H9 (cell line): ENCODE measurements at places on chromosomes 2 and 18.

DNA sequence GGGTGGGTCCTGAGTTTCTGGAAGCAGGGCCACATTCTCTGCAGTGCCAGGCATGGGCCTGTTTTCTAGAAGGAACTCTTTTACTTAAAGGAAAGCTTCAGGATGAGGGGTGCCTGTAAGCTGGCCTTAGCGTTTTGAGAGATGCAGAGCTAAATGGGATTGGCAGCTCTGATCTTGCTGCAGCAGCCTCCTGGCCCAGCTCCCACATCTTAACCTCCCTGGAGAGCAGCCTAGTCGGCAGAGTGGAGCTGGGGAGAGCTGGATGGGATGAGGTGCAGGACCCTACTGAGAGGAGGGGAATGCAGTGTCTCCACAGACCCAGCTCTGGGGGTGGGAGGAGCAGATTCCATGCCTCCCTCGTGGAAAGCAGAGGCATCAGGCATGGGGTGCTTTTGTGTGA lies 52.0 kb downstream of the TMEM17 start:
- no peak for DNase-seq

DNA sequence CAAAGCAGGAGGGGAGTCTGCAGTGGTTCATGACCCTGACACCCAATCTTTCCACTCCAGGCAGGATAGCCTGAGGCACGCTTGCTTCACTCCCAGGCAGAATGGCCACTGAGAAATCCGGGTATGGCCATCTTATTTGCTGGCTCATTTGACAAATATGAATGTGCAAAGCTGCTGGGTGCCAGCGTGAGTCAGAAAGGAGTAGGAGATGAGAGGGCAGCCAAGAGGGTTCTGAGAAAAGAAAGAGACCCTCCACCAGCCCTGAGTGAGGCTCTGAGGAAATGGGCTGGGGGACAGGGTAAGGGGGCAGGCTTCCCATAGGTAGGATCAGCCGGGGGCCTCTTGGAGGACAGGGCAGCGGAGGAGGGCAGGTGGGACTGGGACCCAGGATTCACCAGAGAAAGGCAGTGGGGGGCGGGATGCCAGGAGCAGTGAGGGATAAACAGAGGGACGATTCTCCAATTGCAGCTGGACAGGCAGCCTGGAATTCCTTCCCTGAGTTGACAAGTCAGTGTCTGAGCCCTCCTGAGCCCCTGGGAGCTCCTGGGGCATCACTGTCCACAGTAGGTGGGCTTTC lies 15.2 kb downstream of the RAMP1 start:
- DNase-seq, result no peak

GRCh38 chr2:170420961-170421687 lies 243.2 kb downstream of the MYO3B start:
- DNase-seq, result no peak

GRCh38 chr18:23269928-23270327 lies 134.6 kb downstream of the CABLES1 start:
- no peak for DNase-seq

- DNase-seq, result no peak
These were observed 211.5 kb upstream of the RAB6C start for GRCh38 chr2:129768036-129768386.

- DNase-seq, result peak; percentile 84
These were observed at the start of gene DTNB for GRCh38 chr2:25673300-25674076. TSS of gene DTNB (minus strand) at chr2:25673577. CDS start at chr2:25652660, 20,917 bp downstream.

GRCh38 chr2:171365232-171365631 lies 68.6 kb downstream of the METTL8 start:
- DNase-seq, result no peak

DNA sequence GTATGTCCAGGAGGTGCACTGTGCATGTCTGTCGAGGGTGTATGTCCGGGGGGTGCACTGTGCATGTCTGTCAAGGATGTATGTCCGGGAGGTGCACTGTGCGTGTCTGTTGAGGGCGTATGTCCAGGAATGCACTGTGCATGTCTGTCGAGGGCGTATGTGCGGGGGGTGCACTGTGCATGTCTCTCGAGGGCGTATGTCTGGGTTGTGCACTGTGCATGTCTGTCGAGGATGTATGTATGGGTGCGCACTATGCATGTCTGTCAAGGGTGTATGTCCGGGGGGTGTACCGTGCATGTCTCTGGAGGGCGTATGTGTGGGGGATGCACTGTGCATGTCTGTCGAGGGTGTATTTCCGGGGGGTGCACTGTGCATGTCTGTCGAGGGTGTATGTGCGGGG lies 249.3 kb upstream of the MYT1L start:
- no peak for DNase-seq

- DNase-seq, result no peak
These were observed 448.2 kb downstream of the METTL4 start for GRCh38 chr18:2123077-2123476.

GRCh38 chr2:66850376-66850775 lies 415.5 kb downstream of the MEIS1 start:
- no peak for DNase-seq

DNA sequence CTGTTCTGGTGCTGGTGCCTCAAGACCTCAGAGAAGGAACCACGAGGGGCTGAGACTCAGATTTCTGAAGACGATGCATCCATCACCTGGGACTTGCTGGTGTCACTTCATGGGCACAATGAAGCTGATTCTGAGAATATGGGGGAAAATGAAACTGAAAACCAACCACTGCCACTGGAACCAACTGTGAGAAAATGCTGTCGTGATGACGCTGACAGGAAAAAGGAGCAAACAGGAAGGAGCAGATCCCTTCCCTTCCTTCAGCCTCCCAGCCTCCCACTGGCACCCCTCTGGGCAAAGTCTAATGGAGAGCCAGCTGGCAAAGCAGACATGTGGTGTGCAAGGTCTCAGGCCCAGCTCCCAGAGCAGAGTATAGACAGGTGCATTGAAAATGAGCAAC lies 109.7 kb downstream of the FOXI3 start:
- no peak for DNase-seq

DNA sequence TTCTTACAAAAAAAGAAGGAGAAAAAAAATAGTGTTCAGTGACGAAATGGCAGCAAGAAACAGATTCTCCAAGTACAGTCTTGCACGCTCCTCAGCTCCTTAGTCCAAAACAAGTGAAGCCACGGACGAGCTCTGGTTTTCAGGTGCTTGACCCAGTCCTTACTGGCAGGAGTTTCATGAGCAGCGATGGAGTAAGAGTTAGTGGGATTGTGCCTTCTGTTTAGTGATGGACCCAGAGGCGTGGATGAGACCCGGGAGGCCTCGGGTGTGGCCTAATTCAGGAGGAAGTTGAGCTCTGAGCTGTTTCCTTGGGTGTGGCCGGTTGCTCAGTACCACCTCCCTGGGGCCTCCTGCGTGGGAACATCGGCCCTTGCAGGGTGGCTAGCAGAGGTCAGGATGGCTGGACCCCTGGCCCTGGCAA lies 52.0 kb downstream of the KIF5C start:
- DNase-seq, result no peak

DNA sequence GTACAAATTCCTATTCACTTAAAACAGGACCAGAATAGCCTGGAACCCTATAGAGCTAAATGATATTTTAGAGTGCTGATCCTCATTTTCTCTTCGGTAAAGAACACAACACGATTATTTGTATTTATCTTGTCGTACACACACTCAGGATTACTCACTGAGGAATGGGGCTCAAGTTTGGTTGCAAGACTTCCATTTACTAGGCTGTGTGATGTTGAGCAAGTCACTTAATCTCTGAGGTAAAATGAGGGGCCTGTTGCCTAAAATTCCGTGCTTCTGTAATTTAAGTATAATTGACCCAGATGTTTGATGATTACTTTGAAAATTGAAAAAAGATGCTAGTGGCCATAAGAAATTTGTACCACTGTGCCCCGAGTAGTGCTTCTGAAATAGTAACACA lies 42.6 kb upstream of the MAP4K3 start:
- no peak for DNase-seq

GRCh38 chr2:142675398-142675797 lies 202.1 kb upstream of the KYNU start:
- DNase-seq, result no peak

DNA sequence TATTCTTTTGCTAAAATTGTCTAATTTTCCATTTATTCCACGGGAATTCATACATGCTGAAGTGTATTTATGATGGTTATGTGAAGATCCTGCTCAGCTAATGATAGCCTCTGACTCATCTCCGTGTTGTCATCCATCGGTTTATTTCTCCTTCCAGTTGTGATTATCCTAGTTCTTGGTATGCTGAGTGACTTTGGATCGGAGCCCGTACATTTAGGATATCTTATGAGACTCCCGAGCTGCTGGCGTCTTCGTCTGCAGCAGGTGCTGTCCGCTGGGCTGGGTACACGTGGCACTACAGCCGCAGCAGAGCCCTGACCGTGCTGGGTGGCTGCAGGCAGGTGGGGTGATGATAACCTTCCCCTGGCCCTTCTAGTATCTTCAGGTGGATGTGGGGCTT lies 40.1 kb upstream of the GALR1 start:
- DNase-seq, result no peak

GRCh38 chr2:31269087-31269486 lies 35.1 kb downstream of the EHD3 start:
- DNase-seq, result no peak

GRCh38 chr2:119266091-119266589 lies 42.5 kb downstream of the STEAP3 start:
- DNase-seq, result peak; percentile 17

DNA sequence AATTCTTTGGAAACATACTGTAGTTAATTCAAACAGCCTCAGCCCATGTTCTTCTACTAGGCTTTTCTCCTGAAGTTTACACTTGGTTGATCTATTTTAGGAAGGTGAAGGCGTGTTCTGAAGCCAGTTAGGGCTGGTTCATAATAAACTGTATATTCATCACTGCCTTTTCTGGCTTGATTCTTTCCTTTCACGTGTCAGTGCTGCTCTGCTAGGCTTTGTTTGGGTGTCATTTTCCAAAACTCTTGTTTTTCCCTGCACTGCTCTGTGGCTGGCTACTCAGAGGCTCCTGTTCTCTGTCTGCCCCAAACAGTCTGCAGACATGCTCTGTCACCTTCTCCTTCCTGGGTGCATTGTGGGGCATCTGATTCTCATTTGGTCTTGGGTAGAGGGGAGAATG lies 136.1 kb downstream of the PARD3B start:
- DNase-seq, result no peak

DNA sequence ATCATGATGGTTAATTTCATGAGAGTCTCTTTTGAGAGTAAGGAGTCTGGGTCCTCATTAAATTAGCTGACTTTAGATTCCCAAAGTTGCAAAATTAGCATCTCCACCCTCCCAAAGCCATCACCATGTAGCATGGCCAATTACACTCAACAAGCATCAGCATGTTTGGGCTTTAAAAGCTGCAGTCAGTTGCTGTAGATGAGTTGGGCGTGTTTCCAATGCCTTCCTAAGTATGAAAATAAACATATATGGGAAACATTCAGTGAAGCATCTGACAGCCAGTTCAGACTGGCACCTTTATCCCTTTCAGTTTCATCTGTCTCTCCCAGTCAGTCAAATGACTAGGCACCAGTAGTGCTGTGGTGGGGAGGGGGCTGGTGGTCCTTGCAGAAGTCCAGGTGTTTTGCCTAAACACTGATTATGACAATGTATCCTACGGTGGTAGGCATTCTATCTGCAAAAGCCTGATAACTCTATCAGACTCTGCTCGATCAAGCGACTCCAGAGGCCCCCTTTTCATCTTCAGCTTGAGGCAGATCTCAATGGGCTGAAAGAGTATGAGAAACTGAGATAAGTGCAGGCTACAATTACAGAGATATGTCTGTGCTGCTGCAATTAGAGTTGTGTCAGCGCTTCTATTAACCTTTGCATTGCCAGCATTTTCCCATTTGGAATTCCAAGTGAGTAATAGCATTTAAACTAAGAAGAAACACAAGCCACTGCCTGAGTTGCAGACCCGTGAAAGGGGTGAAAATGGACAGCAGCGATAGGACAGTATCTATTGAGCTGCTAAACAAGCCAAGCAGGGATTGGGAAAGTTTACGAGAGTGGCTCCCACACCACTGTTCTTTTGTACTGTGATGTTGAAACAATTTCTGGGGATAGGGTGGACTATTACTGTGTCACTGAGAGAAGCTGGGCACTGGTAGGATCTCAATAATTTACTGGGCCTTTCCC lies 67.3 kb upstream of the SPOPL start:
- no peak for DNase-seq

- no peak for DNase-seq
These were observed 450.1 kb downstream of the LPIN1 start for GRCh38 chr2:12196495-12196894.

- DNase-seq, result peak; percentile 57
These were observed at the start of gene WNT10A for GRCh38 chr2:218880102-218880858. TSS of gene WNT10A (plus strand) at chr2:218880852. CDS start at chr2:218880996, 144 bp downstream.

DNA sequence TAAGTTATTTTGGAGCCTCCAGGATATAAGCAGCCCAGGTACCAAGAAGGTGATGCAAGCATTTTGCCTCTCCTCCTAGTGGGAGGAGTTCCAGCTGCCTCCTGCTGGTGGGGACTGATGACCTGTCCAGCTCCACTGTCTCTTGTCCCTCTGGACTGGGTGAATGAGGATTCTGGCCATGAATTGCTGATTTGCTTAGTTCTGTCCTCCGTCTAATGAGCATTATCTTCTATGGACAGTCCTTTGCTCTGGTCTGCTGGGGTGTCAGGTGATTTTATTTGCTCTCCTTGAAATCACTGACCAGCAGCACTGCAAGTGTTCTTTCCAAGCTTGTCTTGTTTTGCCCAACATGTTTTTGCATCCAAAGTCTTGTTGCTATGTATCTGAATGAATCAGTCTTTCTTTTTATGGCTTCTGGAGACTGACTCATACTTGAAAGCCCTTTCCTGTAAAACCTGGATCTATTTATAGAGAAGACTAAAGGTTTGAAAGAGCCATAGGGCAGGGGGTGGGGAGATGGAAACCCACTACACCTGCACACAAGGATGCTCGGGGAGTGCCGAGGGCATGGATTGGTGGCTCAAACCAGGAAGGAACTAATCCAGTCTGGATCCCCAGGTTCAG lies 40.5 kb upstream of the EFHD1 start:
- DNase-seq, result no peak

DNA sequence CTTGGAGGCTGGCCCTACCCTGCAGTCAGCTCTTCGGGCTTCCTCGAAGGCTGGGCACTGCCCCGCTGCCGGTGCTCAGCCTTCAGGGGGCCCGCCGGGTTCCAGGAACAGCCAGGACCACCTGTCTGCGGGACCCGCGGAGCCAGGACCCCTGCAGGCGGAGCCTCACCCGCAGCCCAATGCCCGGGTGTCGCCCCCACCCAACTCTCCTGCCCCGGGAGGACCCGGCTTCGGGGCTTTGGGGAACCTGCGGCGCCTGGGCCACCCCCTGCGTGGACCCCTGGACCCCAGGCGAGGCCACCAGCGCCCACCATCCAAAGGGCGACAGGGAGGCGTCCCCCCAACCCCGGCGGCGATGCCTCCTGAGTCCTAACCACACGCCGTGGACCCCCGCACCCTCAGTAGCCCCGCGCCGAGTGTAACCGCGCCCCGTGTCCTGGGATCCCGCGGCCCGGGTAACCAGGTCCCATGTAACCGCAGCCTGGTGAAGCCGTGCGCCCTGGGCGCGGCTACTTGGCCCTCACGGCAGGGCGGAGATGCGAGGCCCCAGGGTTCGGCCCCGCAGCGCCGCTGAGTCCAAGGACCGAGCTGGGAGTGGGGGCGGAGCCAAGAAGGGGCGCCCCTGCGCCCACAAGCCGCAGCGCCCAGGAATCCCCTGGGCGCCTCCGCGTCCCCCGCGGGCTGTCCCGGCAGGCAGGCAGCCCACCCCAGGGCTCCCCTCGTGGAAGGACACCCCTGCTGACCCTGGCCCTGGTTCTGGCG lies 11.0 kb upstream of the UBE2F start:
- peak; percentile 49 for DNase-seq
